ENCODE measurements at places on chromosomes 1 and 21. TPM values are rescaled to one million over a fixed set of nuclear protein-coding genes. Genes with fewer than 3 reads are reported as not detected.

DNA sequence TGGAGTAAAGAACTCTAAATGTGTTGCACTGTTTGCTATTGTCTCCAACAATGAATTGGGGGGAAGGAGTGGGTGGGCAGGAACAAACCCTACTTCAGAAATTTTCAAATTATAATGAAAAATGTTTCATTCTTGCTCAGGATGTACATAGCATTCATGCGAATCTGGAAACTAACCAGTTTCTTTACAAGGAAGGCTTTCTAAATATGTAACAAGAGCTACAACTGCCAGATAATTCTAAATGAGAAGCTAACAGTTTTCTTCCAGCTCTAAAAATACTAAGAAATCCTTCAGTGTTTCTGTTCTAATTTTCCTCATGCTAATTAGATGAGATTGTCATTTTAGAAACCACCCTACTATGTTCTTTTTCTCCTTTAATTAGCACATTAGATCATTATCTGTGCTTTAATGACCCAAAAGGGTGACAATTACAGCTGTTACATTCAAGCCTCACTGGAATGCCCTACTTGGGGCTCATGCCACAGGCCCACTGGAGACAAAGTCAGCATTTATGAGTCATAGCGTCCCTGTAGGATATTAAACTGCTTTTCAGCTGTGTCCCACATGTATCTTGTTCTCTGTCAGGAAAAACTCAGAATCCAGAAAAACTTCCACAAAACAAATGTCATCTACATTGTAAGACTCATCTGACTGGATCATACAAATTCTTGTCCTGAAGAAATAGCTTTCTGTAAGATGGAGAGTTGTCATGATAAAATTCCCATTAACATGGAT is 804.6 kb upstream of the CXADR start:
- no peak overlapping the region for H3K27ac ChIP-seq
- H3K36me3 ChIP-seq, result no peaks in the 10 kb centered on the region
- H3K27me3 ChIP-seq, result no peaks in the 10 kb centered on the region
- H3K4me1 ChIP-seq, result no peaks in the 10 kb centered on the region
- DNase-seq, result no peak

- H3K27me3 ChIP-seq, result peaks cover 4% of the 10 kb centered on the region
- no peak for DNase-seq
- H3K4me3 ChIP-seq, result no peak overlapping the region
- no peaks in the 10 kb centered on the region for H3K36me3 ChIP-seq
- peaks cover 13% of the 10 kb centered on the region for H3K4me1 ChIP-seq
- no peak overlapping the region for H3K27ac ChIP-seq
Measured at GRCh38 chr1:107966550-107966949, 1.6 kb upstream of the VAV3 start.

- no peak overlapping the region for H3K4me3 ChIP-seq
- DNase-seq, result no peak
- no peak overlapping the region for H3K27ac ChIP-seq
- no peaks in the 10 kb centered on the region for H3K36me3 ChIP-seq
- H3K27me3 ChIP-seq, result no peaks in the 10 kb centered on the region
- peaks cover 3% of the 10 kb centered on the region for H3K4me1 ChIP-seq
Measured at GRCh38 chr1:168509875-168510791, 33.7 kb downstream of the XCL2 start.

The RBM11 gene
- total RNA-seq, result 0.31 TPM

DNA sequence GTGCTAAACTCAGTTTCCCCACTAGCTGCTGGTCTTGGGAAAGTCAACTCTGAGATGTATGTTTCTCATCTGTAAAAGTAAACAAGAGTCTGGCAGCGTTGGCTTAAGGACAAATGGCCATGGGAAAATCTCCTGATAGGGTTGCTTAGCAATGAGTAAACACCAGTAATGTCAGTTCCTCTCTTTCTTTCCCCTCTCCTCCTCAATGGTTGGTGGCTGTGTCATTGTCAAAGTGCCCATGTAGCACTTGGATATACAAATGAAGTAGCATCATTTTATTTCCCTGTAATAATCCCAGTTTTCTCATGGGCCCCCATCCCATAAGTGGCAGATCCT is 2.2 kb upstream of the FYB2 start:
- H3K4me1 ChIP-seq, result peaks cover 32% of the 10 kb centered on the region
- no peak for DNase-seq
- no peaks in the 10 kb centered on the region for H3K27me3 ChIP-seq
- no peak overlapping the region for H3K27ac ChIP-seq
- no peaks in the 10 kb centered on the region for H3K36me3 ChIP-seq

The SAMSN1 gene
- total RNA-seq, result 2.5 TPM

- no peak overlapping the region for H3K4me3 ChIP-seq
- H3K36me3 ChIP-seq, result no peaks in the 10 kb centered on the region
- H3K27me3 ChIP-seq, result no peaks in the 10 kb centered on the region
- DNase-seq, result no peak
- H3K4me1 ChIP-seq, result no peaks in the 10 kb centered on the region
- no peak overlapping the region for H3K27ac ChIP-seq
Measured at GRCh38 chr1:114330451-114330983, 176.8 kb upstream of the SYT6 start.

The TRIM45 gene
- 14.1 TPM for total RNA-seq

DNA sequence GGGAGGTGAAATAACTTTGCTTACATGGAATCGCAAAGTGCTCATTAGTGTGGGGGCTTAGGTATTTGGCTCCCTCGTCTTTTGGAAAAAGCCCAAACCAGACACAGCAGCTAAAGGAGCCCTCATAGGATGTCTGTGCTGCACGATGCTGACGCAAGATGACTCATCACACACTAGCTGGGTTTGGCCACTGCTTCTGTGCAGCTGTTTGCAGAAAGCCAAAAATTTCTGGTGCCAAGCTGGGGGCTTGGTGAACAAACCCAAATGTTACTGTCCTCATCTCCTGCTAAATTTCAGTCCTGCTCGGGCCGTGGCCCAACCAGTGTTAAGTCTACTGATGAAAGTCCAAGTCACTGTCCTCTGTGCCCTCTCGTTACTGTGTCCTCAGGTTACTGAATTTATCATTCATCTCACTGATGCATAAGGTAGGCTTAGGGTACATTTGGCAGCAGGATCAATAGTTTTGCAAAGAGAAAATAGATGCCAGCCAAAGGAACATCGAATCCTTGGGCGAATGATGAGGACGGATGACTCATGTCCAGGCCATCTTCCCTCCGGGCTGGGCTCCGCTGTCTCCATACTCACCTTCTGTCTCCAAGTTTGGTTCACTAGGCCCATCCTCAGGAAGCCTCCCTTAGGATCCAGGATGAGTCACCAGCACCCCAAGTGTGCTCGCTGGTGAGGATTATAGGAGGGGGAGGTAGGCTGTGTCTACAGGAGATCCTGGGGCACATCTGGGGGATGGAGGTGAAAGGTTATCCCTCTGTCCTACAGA is 177.7 kb downstream of the ADSS2 start:
- peaks cover 5% of the 10 kb centered on the region for H3K4me1 ChIP-seq
- H3K4me3 ChIP-seq, result no peak overlapping the region
- DNase-seq, result peak; percentile 25
- H3K27ac ChIP-seq, result no peak overlapping the region
- no peaks in the 10 kb centered on the region for H3K36me3 ChIP-seq

DNA sequence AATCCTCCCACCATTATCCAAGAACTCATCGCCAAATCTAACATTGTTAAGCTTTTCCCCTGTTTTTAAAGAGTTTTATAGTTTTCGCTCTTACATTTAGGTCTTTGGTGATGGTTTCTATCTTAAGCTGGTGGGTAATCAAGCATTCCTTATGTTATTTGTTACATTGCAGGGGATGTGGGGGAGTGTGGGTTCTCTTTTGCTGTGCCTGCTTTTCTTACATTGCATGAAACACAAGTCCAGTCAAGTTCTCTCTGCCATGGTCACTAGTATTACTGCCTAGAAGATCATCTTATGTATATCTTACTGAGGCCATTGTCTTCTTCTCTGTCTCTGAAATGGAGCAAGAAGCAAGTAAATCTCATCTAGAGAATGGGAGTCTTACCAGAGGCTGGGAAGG is 27.3 kb upstream of the S100A7 start:
- peaks cover 8% of the 10 kb centered on the region for H3K4me1 ChIP-seq
- DNase-seq, result no peak
- no peaks in the 10 kb centered on the region for H3K27me3 ChIP-seq
- H3K36me3 ChIP-seq, result no peaks in the 10 kb centered on the region

DNA sequence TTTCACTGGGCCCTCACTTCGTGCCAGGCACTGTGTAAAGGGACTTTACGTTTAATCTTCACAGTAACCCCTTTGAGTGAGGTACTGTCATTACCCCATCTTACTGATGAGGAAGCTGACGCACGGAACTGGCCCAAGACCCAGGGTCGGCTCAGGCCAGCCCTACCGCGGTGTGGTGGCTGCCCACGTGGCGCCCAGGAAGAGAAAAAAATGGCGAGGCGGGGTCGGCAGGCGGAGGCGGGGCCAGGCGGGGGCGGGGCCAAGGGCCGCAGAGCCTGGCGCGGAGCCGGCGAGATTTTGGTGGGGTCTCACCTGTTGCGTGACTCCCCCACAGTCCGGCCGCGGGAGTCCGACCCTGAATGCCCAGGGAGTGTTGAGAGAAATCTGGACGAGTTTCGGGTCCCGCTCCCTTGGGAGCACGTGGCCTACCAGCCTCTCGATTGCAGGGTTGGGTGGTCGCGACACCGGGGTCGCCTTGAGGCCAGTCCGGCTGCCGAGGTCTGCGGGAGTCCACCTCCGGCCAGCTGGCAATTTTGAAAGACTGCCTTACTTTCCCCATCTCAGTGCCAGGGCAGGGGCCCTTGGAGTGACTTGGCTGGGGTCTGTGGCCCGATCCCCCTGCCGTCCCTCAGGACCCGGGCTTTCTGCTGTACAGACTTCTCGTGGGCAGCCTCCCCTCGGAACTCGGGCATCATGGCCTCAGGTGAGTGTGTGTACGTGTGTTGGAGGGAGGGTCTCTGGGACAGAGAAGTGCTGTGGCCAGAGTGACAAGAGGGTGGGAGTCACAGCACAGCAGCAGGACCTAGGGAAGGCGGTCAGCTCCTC is at the start of the genes AMPD2 and GNAT2:
TSS of gene AMPD2 (plus strand) at position 262 of the 825 bp plus-strand sequence. CDS start 1,339 bp downstream, outside the sequence.
TSS of gene GNAT2 (minus strand) at position 41 of the 825 bp plus-strand sequence. CDS start 6,746 bp downstream, outside the sequence.
- DNase-seq, result peak; percentile 81
- H3K27me3 ChIP-seq, result no peaks in the 10 kb centered on the region
- peak within 1 kb of the TSS; percentile 92 for H3K27ac ChIP-seq
- H3K4me1 ChIP-seq, result peaks cover 87% of the 10 kb centered on the region
- H3K36me3 ChIP-seq, result no peaks in the 10 kb centered on the region

DNA sequence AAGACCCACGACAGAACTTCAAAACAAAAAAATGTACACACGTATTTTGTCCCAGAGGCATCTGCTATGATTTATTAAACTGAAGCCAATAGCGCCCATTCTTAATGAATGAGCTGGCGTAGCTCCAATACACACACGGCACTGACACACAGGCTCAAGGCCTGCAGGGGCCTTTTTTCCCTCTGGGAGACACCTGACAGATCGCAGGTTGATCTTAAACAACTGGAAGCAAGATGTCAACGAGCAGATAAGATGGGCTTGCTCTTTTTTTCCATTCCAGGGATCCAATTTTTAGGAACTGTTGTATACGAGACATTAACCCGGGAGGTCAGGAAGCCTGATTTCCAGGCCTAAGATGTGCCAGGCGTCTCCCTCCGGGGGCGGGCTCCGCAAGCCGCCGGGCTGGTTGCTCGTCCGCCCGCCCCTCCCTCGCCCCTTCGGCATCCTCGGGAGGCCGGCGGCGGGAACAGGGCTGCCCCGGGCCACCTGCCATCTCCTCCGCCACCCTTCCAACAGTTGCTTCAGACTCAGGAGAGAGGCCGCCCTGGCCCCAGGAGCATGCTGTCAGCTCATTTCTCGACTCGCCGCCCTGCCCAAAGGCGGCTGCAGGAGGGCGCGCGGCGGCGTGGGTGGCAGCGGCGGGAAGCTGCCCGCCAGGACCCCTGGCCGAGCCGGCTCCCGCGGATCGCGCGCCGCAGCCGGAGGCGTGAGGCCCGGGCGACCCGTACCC is 735 bp downstream of the TTC13 start:
- peak overlapping the region; percentile 82 for H3K27ac ChIP-seq
- H3K4me3 ChIP-seq, result peak overlapping the region; percentile 76
- peak; percentile 38 for DNase-seq
- peaks cover 27% of the 10 kb centered on the region for H3K4me1 ChIP-seq

DNA sequence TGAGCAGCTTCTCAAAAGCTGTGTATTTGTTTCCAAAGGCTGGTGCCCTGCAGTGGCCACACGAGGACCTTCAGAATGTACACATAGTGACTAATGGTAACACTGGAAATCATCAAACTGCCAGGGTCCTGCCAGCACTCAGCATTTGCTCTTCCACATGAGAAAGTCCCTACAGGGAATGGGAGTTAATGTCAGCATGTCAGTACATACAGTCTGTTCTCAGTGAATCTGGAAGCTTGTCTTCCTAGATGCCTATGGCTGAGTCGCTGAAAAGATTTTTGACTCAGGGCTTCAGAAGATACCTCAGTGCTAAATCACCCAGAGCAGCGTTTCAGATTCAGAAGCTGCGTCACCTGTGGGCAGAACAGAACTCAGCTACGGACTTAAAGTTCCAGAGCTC is 108.2 kb downstream of the CDC7 start:
- DNase-seq, result no peak
- no peaks in the 10 kb centered on the region for H3K36me3 ChIP-seq
- no peak overlapping the region for H3K27ac ChIP-seq
- no peaks in the 10 kb centered on the region for H3K4me1 ChIP-seq

GRCh38 chr1:55877437-55878232 is 662.5 kb upstream of the USP24 start:
- no peaks in the 10 kb centered on the region for H3K4me1 ChIP-seq
- H3K36me3 ChIP-seq, result no peaks in the 10 kb centered on the region
- H3K4me3 ChIP-seq, result no peak overlapping the region
- DNase-seq, result no peak
- no peak overlapping the region for H3K27ac ChIP-seq

The DDX59 gene
- 13.7 TPM for total RNA-seq

The FMO1 gene
- total RNA-seq, result 1.6 TPM

DNA sequence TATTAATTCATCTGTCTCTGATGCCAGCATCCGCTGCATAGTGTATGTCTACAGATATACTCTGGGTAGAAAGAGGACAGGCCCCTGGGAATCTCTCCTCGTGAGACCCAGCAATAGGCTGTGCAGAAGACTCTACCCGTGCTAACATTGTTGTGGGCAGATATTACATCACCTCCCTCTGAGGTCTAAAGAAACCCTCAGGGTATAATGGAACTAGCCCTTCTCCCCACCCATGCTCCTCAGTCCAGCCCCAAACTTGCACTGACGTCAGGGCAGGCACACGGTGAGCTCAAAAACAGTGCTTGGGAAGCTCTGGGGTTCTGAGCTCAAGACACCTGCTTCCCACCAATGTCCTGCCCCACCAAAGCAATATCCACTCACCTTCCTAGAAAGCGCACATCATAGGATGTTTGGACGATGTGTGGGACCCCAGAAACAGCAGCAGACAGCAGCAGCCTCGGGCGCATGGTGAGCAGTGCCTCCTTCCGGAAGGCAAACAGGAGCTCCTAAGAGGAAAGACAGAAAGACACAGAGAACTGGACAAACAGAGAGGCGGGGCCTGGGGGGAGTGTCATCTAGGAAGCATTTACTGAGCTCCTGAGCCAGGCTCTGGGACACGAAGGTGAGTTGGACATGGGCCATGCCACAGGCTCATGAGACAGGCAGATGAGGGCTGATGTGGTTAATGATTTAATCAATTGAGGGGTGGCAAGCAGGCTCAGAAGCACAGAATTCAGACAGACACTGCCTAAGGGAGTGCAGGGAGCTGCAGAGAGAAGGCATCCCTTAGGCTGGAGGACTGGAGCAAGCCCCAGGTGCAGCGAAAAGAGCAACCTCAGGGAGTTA is 4.8 kb downstream of the OVGP1 start:
- H3K4me1 ChIP-seq, result no peaks in the 10 kb centered on the region
- DNase-seq, result no peak
- no peak overlapping the region for H3K4me3 ChIP-seq

GRCh38 chr1:47757226-47757975 is 239.8 kb downstream of the TRABD2B start:
- no peak overlapping the region for H3K27ac ChIP-seq
- no peak overlapping the region for H3K4me3 ChIP-seq
- no peaks in the 10 kb centered on the region for H3K4me1 ChIP-seq

The EXTL1 gene
- 10.8 TPM for total RNA-seq
